ENCODE measurements at places on chromosomes 6 and 20. TPM values are rescaled to one million over a fixed set of nuclear protein-coding genes. Genes with fewer than 3 reads are reported as not detected.

TCP11 gene
- total RNA-seq = not detected

HAO1 gene
- not detected for total RNA-seq

ZNF335 gene
- total RNA-seq = 25.7 TPM

CRIP3 gene
- total RNA-seq = 0.80 TPM

TRIM31 gene
- not detected for total RNA-seq

KHDC1L gene
- not detected for total RNA-seq

VWA7 gene
- total RNA-seq = 25.2 TPM

TFAP2D gene
- not detected for total RNA-seq

LRP11 gene
- 37.7 TPM for total RNA-seq

MEI4 gene
- not detected for total RNA-seq

FBXO30 gene
- 11.6 TPM for total RNA-seq

B3GALT4 gene
- 8.4 TPM for total RNA-seq

ADTRP gene
- not detected for total RNA-seq

POM121L2 gene
- not detected for total RNA-seq

EPHA7 gene
- 1.9 TPM for total RNA-seq

F13A1 gene
- 6.2 TPM for total RNA-seq

ZNF184 gene
- total RNA-seq = 6.2 TPM

LRRC73 gene
- 1.2 TPM for total RNA-seq

RNF144B gene
- 4.9 TPM for total RNA-seq

SCRT2 gene
- not detected for total RNA-seq
